ENCODE measurements at places on chromosomes 12 and 14. TPM values are rescaled to one million over a fixed set of nuclear protein-coding genes. Genes with fewer than 3 reads are reported as not detected.

- H3K27ac ChIP-seq, result no peak overlapping the region
- DNase-seq, result no peak
- no peaks in the 10 kb centered on the region for H3K27me3 ChIP-seq
- no peaks in the 10 kb centered on the region for H3K36me3 ChIP-seq
Observed at GRCh38 chr14:52080808-52081755, 12.2 kb upstream of the NID2 start.

DNA sequence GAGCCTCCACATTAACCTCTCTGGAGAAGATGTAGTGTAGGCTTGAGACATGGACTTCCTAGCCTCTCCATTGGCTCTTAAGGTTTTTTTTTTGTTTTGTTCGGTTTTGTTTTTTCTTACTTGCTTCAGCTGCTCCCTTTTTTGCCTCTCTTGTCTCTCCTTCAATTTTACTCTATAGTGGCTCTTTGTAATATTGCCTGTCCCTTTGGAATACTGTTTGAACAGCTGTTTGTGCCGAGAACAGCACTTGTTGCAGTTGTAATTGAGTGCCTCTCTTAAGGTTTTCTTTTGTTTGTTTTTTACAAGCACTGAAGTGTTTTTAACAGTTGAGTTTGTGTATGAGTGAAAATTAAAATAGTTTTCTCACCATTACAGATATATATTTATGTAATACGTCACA lies 567.7 kb downstream of the LRFN5 start:
- no peak overlapping the region for H3K27ac ChIP-seq
- no peak overlapping the region for H3K4me3 ChIP-seq
- H3K27me3 ChIP-seq, result no peaks in the 10 kb centered on the region
- DNase-seq, result no peak
- no peaks in the 10 kb centered on the region for H3K36me3 ChIP-seq

DNA sequence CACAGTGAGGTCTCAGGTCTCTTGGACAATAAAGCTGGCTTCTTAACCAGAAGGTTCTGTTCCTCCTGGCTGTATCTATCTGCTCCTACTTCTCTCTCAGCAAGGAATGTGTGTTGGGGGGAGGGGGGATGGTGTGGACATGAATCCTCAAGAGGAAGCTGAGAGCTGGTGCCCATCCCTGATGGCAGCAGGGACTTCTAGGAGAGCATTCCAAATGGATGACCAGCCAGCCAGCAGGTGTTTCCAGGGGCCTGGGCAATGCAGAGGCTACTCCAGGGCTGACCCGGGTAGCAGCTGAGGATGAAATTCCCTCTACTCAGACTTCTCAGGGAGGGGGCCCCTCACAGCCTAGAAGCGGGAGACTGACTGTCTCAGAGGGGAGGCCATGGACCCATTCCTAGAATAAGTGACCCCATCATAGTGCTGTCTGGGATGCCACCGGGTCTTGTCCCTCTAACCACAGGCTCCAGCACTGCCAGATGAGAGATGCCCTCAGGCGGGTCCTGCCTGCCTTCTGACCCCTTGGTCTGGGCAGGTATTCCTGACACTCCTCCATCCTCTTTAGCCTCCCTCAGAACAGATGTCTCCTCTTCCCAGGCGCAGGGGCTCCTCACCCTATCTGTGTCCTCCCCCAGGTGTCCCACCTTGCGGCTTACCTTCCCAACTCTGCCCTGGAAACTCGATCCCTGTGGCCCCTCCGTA lies 1.2 kb downstream of the RAB15 start:
- peaks cover 6% of the 10 kb centered on the region for H3K27me3 ChIP-seq
- no peaks in the 10 kb centered on the region for H3K36me3 ChIP-seq
- no peak for DNase-seq

DNA sequence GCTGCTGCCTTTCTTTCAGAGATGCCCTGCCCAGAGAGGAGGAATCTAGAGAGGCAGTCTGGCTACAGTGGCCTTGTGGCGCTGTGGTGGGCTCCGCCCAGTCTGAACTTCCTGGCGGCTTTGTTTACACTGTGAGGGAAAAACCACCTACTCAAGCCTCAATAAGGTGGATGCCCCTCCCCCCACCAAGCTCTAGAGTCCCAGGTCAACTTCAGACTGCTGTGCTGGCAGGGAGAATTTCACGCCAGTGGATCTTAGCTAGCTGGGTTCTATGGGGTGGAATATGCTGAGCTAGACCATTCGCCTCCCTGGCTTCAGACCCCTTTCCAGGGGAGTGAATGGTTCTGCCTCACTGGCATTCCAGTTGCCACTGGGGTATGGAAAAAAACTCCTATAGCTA lies 25.6 kb downstream of the SPATA7 start:
- no peaks in the 10 kb centered on the region for H3K27me3 ChIP-seq
- peaks cover 6% of the 10 kb centered on the region for H3K36me3 ChIP-seq
- H3K4me1 ChIP-seq, result no peaks in the 10 kb centered on the region
- DNase-seq, result no peak

DNA sequence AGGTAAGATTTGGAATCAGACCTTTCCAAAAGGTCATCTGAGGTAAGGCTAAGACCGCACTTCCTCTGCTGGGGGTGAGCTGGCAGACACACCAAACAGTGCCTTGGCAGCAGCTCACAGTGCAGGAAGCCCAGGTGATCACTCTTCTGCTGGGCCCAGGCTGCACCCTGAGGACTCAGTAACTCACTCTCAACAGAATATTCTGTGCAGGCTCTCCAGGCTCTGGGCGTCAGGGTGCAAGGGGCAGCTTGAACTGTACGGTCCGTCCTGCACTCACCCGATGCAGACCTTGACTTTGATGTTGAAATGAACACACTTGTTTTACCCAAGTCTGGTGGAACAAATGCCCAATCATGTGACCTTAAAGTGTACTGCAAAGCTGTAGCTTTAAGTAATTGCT lies 6.0 kb downstream of the ALKBH2 start:
- peaks cover 92% of the 10 kb centered on the region for H3K36me3 ChIP-seq
- no peak overlapping the region for H3K4me3 ChIP-seq
- H3K27ac ChIP-seq, result no peak overlapping the region

GRCh38 chr12:103928682-103929045 lies 1.5 kb upstream of the HSP90B1 start:
- peak overlapping the region; percentile 96 for H3K4me3 ChIP-seq
- peaks cover 55% of the 10 kb centered on the region for H3K4me1 ChIP-seq
- H3K36me3 ChIP-seq, result peaks cover 8% of the 10 kb centered on the region

DNA sequence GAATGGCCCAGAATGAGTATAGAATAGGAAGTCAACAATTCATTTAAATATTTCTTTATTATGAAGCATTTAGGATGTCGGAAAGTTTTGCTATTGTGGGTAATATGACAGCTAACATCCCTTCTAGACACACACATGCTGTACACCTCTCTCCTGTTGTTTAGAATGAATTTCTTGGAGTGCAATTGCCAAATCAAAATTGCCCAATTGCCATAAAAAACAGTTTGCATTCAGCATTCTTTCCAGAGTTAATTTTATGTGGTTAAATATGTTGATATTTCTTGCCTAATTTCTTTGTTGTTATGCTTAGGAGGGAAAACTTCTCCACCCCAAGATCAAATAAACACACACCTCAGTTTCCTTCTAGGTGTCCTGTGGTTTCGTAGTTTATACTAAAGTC lies 16.9 kb upstream of the SMCO2 start:
- H3K4me3 ChIP-seq, result no peak overlapping the region
- H3K36me3 ChIP-seq, result no peaks in the 10 kb centered on the region
- no peaks in the 10 kb centered on the region for H3K4me1 ChIP-seq
- no peaks in the 10 kb centered on the region for H3K27me3 ChIP-seq
- no peak for DNase-seq

TBPL2 gene
- total RNA-seq, result not detected

SLC38A2 gene
- 118 TPM for total RNA-seq

APOLD1 gene
- total RNA-seq, result 10.2 TPM

KRT6A gene
- total RNA-seq, result not detected

Data from spleen (tissue), 13 donors.